ENCODE measurements at places on chromosomes 5 and 9. TPM values are rescaled to one million over a fixed set of nuclear protein-coding genes. Genes with fewer than 3 reads are reported as not detected.
A peak's percentile ranks its signal among the peaks of the same experiment; 100 is the strongest.

IFNA21 gene
- not detected for total RNA-seq

HINT2 gene
- total RNA-seq: 52.0 TPM

NDUFS4 gene
- total RNA-seq: 162 TPM

DNA sequence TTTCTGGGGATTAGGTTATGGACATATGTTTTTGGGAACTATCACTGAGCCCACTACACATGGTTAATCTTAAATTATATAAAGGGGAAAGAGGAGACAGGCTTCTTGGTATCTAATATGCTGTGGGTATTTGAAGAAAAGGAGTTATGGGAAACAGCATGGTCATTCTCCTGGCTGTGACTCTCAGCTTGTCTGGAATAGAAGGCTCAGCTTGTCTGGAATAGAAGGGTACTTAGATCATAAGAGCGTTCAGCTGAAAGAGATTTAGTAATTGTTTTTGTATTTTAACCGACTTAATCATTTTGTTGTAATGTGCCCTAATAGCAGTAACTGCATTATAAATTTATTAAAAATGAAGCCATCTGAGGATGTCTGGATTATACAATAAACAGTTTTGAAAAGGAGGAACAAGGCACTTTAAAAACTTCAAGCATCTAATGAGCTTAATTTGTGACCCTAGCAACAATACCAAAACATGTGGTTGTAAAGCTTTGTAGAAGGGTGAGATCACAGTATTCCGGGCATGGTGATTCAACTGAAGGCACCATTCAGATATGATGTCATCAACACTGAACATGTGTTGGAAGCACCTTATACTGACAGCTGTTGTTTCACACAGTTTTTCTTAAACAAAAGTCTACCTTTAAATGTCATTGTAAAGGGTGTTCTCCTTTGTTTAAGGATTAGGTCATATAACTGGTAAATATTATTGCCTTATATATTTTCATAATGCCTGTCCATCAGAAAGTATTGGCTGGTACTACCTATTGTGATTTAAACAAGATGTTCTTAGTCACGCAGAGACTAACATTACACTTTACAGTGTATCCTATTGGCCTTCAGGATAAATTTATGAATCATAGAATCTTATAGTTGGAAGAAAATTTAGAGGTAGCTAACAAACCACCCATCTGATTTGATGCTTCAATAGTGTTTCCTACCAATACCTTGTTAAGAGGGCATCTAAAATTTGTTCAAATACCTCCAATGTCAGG, 2174.1 kb upstream of the WWC1 start:
- H3K4me1 ChIP-seq: no peaks in the 10 kb centered on the region
- no peaks in the 10 kb centered on the region for H3K36me3 ChIP-seq
- H3K27me3 ChIP-seq: no peaks in the 10 kb centered on the region

- H3K4me1 ChIP-seq: peaks cover 37% of the 10 kb centered on the region
- H3K27me3 ChIP-seq: no peaks in the 10 kb centered on the region
- peak overlapping the region; percentile 90 for H3K27ac ChIP-seq
Measured at GRCh38 chr5:178625679-178626483, 969 bp downstream of the CLK4 start.

GRCh38 chr5:35212122-35212982, 17.9 kb downstream of the PRLR start:
- no peaks in the 10 kb centered on the region for H3K4me1 ChIP-seq
- H3K4me3 ChIP-seq: no peak overlapping the region
- H3K27ac ChIP-seq: no peak overlapping the region
- no peak for DNase-seq

DNA sequence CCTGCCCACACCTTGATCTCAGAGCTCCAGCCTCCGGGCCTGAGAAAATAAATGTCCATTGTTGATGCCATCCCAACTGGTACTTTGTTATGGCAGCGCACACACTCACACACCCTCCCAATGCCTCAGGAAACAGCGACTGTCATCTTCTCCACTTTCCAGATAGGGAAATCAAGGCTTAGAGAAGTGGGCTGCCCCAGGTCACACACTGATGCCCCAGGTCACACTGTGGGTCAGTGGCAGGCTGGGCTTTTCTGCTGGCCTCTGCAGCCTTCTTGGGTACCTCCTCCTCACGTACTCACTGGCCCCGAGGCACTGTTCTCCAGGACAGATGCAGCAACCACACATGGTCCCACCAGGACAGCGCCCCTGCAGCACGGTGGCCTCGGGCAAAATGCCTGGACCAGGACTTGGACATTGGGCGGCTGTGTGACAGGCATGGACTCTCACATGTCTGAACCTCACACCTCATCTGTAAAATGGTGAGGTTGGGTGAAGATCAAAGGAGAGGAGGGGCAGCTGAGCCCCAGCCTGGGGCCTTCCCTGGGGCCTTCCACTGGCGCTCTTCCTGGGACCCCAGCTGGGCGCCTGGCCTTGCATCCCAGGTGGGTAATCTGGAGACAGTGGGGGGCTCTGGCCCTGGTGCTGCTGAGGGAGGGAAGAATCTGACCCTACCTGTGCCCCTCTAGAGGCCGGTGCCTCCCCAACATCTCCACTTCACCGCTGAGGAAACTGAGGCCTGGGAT, 156.0 kb downstream of the COL23A1 start:
- DNase-seq: no peak
- no peak overlapping the region for H3K27ac ChIP-seq
- H3K4me3 ChIP-seq: no peak overlapping the region
- H3K27me3 ChIP-seq: no peaks in the 10 kb centered on the region

DNA sequence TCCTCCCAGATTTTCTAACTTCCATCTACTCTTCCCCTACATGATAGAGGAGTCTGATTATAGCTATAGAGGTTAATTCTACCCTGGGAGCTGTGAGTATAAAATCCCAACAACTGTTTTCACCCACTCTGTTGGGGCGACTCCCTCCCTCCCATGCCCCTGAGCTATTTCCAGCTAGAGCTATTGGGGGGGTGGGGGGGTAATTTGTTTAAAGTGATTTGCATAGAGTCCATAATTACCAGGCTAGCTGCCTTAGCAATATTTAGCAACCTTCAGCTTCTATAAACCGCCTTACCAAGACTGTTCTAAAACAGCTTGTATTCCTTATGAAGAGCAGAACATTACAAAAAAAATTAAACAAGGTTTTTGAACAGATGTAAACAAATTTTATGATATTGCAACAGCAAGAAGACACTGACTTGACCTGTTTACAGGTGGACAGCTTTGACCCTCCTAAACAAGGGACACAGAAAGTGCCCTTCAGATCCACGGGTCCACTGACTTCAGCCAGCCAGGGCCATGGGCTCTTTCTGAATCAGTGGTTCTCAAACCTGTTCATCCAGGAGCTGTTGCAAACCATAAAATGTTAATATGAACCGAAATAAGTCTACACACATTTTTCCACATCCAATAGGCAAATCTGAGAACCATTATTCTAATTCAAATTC, 98.2 kb downstream of the OTULIN start:
- peaks cover 39% of the 10 kb centered on the region for H3K4me1 ChIP-seq
- H3K36me3 ChIP-seq: peaks cover 36% of the 10 kb centered on the region
- H3K27ac ChIP-seq: no peak overlapping the region
- no peak overlapping the region for H3K4me3 ChIP-seq
- no peak for DNase-seq
- no peaks in the 10 kb centered on the region for H3K27me3 ChIP-seq

Data from heart left ventricle (tissue), 16 donors.